ENCODE measurements at places on chromosomes 3 and 15.

GRCh38 chr3:157465741-157466140 is 29.1 kb downstream of the PTX3 start:
- DNase-seq, result no peak

DNA sequence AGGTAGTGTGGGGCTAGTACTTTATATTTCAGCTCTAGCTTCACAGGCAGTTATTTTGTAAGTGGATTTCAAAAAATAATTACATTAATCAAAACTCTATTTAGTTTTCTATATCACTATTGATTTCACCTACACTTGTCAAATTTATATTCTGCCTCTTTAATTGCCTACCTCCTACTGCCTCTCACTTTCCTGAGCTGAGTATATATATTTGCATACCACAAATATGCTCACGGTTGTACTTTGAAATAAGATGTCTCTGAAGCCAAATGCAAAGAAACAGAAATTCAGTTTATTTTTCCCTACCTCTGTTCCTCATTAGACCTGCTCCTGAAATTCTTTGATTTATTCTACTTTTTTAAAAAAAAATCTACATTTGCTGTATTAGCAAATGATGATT is 309.3 kb upstream of the TGFBR2 start:
- no peak for DNase-seq

- DNase-seq, result no peak
Observed at GRCh38 chr15:29103824-29104565, 165.6 kb downstream of the NSMCE3 start.

DNA sequence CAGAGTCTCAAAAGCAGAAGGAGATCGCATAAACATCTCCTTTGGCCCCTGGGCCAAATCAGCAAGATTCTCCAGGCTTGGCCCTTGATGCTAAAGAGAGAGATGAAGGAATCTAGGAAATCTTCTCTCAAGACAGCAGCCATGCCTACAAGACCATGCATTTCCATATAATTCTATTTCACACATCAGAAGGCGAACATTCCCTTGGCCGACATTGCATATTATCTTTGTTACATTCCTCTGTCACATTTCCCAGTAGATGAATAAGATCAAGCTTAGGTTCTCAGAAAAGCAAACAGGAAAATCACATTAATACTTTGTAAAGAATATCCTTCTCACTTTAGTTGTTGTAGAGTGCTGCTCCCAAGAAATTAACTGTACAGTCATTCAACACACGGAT is 21.3 kb downstream of the GASK1A start:
- DNase-seq, result no peak

GRCh38 chr3:36647423-36647853 is 116.9 kb downstream of the DCLK3 start:
- no peak for DNase-seq

GRCh38 chr3:172148702-172149565 is 109.6 kb downstream of the FNDC3B start:
- DNase-seq, result no peak

GRCh38 chr3:133469140-133469731 is 69.4 kb downstream of the BFSP2 start:
- no peak for DNase-seq
